ENCODE measurements at places on chromosomes 2 and 18.
A peak's percentile ranks its signal among the peaks of the same experiment; 100 is the strongest.

DNA sequence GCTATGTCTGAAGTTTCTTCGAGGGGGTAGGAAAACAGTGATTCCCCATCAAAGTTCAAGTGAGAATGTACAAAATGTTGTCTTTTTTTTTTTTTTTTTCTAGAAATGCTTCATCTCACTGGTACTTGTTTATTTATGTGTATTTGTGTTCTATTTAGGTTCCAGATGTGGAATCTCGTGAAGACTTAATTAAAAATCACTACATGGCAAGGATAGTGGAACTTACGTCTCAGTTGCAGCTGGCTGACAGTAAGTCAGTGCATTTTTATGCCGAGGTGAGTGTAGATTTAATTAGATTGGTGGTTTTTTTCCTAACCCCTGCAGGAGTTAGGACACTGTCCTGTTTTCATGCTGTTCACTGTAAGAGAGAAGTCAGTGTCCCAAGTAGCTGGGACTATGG lies 22.8 kb upstream of the STON1 start:
- no peak for DNase-seq

DNA sequence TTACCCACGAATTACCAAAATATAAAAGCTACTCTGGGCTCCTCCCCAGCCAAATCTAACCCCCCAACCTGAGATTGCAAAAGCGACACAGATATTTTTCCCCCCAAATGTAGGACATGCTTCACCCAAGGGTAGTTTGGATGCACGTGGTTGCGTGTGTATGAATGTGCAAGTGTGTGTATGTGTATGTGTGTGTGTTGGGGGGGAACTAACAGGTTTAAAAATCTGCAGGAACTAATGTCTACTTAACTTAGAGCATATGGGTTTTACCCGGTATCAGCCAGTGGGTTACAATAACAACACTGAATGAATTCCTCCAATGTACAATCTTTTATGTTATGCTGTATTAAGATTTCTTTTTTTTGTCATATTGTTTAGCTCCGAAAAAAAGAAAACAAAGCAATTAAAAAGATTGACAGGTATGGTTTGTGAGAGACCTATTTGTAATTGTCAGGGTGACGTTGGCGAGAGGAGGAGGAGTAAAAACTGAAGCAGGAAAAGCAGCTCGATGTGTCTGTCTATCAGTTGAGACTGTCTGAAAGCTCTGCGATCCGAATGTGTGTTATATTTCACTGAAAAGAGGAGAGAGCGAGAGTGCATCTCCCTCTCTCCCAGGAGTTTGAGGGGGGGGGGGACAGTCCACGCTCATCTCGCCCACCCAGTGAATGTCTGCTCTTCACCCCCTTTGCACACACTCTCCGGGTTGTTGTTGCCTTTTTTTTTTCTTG lies at the start of gene TSHZ1:
TSS of gene TSHZ1 (plus strand) at position 524 of the 728 bp plus-strand sequence. CDS start 1,080 bp downstream, outside the sequence.
- peak; percentile 63 for DNase-seq

DNA sequence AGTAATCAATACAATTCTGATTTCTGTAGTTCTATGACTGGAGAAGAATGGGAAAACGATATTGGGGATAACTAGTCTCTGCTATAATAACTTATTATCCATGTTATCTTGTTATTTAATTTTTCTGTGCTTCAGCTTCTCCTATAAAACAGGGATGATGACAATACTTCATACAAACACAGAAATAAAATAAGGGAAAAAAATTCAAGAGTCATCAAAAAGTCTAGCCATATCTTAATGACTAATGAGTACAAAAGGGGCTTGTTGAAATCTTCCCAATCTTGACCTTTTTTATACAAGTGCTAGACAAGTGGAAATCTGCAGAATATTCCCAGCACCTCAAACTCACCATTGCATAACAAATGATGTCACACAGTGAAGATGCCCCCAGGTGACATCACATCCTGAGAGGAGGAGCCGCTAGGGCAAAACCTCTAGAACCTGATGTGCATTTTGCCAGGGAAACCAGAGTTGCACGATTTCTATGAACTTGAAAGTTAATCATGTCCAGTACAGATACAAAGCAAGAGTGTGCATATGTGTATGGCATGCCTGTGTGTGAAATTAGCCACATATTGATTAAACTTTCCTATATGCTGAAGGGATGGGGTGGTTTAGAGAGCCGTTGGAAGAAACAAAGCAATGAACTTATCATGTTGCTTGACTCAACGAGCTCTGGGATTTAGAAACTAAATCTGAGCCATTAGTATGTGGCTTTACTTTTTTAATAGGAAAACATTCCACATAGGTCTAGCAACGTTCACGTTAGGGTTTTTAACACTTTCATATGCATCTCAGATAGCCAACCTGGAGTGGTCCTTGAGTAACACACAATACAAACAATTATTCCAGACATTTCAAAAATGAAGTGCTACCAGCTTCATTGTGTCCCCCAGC lies 278.9 kb downstream of the SLC4A3 start:
- DNase-seq, result no peak

DNA sequence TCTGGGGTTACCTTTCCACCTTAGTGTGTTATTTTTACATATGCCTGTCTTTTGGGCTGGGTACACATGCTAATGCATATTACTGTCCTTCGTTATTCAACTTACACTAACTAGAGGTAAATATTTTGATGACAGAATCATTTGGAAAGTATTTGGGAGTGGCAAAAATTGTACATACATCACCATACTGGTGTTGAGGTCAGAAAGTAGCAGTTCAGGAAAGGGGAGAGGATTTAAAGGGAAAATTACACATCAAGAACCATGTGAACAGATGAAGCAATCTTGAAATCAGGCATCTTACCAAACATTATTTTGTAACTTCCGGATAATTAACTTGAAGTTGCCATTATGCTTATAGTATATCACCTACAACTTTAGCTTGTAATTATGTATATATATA lies 379.7 kb downstream of the RND3 start:
- no peak for DNase-seq

DNA sequence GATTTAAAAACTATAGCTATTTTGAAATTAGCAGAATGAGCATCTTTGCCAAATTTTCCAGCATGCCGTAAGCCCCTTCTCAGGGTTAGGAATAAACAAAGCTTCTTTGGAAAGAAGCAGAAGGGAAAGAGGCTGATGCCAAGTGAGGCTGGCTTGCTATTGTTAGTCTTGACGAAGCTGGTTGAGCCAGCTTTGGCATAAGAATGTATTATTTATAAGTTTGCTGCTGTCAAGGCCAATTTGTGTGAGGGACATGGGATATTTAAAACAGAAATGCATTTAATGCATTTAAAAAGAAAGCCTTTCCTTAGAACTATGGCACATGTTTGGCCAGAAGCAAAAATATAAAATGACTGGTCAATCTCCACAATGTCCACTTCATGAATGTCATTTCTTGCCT lies 52.5 kb upstream of the TTN start:
- no peak for DNase-seq

DNA sequence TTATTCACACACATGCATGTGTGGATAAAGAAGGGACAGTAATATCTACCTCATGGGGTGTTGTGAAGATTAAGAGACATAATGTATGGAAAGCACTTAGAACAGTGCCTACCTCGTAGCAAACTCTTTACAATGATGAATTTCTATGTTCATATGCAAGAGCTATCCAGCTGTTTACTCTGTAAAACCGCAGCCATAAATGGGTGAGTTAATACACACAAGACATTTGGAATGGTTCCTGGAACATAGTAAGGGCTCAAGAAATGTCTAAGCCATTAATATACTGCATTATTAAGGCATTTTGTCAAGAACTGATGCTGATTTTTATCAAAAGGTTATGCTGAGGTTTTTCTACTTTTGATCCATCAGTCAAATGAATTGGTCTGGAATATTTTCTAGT lies 1076.2 kb downstream of the TSN start:
- DNase-seq, result no peak

DNA sequence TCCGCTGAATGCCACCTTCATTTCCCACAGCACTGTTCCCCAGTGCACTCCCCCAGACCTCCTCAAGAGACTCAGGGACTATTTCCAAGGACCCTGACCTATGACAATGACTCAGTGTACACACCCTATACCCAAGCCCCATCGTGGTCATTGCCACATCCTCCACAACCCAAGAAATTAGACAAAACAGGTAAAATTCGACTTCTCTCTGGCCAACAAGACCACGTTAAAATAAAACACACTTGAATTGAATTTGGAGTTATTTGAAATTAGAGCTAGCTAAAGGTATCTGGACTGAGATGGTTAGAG lies 126.4 kb upstream of the NCK2 start:
- DNase-seq, result no peak

GRCh38 chr18:36188916-36189315 lies 1.6 kb downstream of the MOCOS start:
- DNase-seq, result no peak

DNA sequence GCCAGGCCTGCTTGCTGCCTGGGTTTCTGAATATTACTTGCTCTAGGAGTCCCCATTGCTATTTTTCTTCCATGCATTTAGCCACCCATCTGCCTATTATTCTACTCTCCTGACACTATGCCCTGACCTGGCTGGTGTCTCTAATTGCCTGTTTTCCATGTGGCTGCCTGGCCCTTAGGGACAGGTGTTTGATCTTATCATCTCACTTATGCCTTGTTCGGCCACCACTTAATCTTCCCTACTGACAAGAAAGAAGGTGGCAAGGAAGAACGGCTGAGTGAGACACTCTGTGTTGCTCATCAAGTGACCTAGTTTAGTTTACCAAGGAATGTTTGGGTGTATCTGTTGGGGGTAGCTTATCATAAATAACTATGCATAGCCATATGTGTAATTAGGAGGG lies 50.4 kb upstream of the RAPH1 start:
- no peak for DNase-seq

DNA sequence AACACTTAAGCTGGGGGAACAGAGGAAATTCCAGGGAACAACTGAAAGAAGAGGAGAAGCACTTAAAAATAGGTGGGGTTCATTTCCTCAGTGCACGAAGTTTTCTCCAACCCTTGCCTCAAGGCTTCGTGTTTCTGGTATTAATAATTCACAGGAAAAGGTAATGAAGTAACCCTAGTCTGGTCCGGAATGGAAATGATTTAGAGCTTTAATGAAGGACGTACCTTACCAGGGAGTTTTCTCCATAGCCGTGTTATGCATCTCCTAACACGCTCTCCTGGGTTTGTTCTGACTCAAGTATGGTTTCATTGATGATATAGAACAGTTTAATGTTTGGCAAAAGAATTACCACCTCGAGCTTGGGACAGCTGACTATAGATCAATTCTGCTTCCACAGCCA lies 214.2 kb downstream of the MTX2 start:
- DNase-seq, result no peak

GRCh38 chr18:23712445-23712844 lies 23.2 kb downstream of the LAMA3 start:
- DNase-seq, result no peak

DNA sequence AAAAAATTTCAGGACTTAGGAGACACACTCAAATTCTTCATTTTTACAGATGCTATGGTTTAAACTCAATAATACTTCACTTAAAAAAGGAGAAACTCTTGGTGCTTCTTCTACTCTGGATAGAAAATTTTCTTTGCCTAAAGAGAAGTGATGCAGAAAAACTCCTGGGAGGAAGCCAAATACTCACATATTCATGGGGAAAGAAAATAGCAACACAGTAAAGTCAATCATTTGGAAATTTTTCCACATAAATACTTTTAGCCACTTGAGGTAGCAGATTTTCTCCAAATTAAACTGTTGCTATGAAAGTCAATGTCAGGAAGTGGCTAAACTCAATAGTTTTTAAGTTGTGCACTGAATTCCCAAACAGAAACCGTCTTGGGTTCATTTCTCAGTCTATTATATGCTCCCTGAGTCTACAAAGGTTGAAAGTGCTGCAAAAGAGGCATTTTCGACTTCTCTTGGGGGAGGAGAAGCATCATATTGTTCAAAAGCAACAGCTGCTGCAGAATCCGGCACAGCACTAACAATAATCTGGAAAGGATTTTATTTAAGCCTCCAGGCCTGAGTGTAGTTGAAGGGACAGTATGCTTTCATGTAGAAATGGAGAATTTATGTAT lies 81.1 kb downstream of the UPP2 start:
- no peak for DNase-seq

- no peak for DNase-seq
Observed at GRCh38 chr18:45962461-45962860, 4.7 kb downstream of the EPG5 start.

DNA sequence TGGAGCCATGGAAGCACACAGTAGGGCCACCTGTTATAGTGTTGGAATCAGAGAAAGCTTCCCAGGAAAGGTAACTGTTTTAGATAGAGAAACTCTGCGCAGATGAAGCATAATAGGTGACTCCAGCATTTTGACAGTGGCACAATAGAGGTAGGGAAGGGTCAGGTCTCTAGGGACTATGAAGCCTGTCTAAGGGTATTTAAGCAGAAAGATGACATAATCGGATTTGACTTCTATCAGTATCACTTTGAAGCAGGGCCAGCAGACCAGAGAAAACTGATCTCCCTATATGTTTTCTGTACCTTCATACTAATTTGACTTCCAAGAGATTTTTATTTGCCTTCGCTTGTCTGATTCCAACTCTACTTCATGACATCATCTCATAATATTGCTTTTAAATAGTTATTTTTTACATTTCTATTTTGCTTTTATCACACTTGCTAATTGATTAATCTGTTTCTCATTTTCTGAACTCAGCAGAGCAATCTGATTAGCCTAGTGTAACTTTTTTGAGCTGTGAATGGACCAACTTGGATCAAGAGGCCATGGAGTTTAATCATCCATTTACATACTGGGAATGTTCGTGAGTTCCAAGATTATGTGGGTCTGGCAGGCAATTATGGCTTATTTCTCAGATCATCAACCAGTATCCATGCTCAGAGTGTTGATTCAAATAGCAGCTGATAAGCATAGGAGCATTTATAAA lies 8.4 kb upstream of the HIBCH start:
- no peak for DNase-seq

DNA sequence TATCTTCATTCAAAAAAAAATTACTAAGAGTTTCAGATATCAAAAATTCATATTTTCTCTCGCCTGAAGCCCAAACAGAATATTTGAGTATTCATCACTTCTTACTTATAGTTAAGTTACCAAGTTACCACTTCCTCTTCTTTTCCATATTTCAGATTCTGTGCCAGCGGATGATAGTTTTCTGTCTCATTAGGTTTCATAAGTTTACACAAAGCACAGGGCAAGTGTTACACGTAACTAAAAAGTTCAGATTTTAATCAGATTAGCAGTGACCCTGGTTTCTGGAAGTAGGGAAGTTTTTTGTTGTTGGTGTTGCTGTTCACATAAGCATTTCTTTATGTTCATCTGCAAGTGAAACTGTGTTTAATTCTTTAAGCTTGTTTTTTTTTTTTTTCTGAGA lies 10.2 kb downstream of the AFTPH start:
- no peak for DNase-seq

- no peak for DNase-seq
Observed at GRCh38 chr2:24457696-24458386, 33.2 kb upstream of the NCOA1 start.

- DNase-seq, result no peak
Observed at GRCh38 chr2:208069186-208069585, 43.9 kb upstream of the PLEKHM3 start.

GRCh38 chr2:142805244-142805643 lies 72.2 kb upstream of the KYNU start:
- no peak for DNase-seq

GRCh38 chr2:223649554-223650533 lies 47.7 kb upstream of the SCG2 start:
- no peak for DNase-seq
